CD8-positive, alpha-beta T cell (primary cell): ENCODE measurements at places on chromosomes 4 and X. TPM values are rescaled to one million over a fixed set of nuclear protein-coding genes. Genes with fewer than 3 reads are reported as not detected.

DNA sequence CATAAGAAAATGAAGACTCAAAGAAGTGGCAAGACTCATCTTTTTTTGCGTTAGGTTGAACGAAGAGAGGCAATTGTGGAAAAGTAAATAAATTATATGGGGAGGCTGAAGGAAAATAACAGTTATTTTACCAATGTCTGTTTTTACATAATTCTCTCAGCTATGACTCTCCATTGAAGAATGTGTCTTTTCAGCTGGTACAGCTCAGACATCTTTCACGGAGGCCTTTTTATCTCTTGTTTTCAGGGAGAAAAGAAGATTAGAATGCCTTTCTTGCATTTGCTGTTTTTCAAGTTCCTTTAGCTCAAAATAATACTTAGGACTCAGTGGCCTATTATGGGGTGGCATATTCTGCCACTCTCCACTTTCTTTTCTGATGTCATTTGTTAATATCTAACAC is 153.0 kb downstream of the ADAM29 start:
- DNase-seq = no peak

GRCh38 chr4:155673453-155673979 is 6.9 kb downstream of the GUCY1A1 start:
- DNase-seq = no peak

DNA sequence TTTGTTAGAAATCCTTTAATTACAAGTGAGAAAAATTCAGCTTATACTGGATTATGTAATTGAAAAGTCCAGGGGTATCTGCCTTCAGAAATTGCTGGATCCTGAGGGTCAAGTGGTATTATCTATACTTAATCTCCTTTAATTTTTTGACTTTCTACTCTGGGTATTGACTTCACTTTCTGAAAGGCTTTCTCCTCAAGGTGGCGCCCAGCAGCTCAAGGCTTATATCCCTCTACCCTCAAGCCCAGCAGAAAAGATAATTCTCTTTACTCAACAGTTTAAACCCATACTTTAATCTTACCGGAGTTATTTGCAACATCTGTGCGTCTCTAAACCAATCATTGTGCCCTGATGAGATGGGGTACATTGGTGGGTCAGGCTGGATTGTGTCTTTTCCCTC is 129.5 kb downstream of the LARP7 start:
- DNase-seq = no peak

DNA sequence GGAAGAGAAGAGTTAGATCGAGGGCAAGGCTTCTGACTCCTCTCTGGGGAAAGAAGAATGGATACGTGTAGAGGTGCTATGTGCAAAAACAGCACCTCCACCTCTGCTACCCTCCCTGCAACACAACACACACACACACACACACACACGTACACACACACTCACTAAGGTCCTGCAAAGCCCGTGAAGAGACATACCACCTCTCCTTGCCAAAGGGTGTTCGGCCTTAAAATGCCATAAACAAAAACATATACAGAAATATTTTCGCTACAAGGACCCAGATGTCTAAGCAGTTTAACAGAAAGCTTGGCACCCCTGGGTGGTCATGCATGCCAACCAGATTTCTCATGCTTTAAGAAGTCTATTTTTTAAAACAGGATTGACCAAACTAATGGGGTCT is 1.5 kb downstream of the TIFA start:
- no peak for DNase-seq

GRCh38 chrX:65741823-65742222 is 74.4 kb downstream of the MSN start:
- no peak for DNase-seq

DNA sequence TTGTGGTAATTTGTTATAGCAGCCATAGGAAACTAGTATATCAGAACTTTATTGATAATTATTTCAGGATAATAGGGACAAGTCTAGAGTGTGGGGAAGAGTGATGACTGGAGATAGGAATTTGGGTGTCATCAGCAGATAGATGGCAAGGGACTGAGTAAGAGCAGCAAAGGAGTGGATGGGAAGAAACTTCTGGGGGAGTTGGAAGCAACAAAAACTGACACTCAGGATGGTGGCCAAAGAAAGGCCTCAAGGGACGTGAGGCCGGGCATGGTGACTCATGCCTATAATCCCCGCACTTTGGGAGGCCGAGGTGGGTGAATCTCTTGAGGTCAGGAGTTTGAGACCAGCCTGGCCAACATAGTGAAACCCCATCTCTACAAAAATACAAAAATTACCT is 9.1 kb upstream of the SLC25A5 start:
- no peak for DNase-seq

GRCh38 chr4:19214591-19215186 is 1037.0 kb upstream of the SLIT2 start:
- no peak for DNase-seq

- DNase-seq = no peak
Measured at GRCh38 chr4:82380831-82381230, 7.0 kb upstream of the HNRNPD start.

DNA sequence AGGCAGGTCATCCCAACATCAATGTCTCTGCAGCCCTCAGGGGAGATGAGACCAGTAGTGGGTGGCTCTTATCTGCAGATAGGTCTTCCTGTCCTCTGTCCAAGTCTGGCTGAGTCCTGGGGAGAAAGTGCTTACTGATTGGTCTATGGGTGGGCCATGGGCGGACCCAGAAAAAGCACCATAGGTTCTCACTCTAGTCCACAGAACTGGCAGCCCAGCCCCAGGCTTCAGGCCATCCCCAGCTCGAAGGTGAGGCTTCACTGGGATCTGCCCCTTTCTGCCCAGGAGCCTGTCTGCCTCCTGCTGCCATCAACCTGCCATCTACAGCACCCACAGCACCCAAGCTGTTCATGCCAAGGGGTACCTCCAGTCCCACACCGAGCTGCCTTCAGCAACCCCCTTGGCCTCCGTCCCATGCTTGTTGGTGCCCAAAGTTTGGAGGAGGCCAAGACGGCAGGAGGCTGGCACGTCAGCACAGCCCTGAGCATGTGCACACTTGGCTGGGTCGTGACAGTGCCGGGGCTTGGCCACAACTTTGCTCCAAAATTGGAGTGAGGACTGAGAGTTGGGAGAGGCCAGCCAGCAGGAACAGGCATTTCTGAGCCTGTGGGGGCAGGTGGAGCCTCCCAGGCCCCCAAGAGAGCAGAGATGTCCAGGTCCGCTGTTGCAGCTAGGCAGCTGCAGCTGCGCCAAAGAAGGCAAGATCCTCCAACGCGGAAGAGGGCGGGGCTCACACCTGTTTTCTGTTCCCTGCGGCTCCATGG is 99.6 kb downstream of the IQCM start:
- DNase-seq = no peak

GRCh38 chr4:71113294-71113693 is 119.8 kb downstream of the DCK start:
- no peak for DNase-seq

DNA sequence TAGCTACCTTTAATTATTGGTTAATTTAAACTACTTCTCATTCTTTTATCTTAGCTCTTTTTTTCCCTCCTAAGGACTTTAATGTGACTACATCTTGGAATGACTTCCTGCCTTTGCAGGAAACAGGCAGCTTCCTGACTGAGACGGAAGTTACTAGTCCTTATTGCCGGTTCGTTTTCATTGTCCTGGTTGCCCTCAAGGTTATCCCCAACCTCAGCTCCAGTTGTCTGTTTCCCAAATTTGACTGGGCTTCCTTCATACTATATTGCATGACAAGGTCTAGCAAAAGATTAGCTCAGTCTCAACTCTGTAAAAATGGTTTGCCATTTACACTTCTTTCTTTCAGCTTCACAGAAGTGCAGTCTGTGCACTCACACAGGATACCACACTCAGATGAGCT is 109.9 kb upstream of the DDX53 start:
- DNase-seq = no peak

GRCh38 chr4:112140536-112140935 is 4.7 kb upstream of the FAM241A start:
- no peak for DNase-seq

DNA sequence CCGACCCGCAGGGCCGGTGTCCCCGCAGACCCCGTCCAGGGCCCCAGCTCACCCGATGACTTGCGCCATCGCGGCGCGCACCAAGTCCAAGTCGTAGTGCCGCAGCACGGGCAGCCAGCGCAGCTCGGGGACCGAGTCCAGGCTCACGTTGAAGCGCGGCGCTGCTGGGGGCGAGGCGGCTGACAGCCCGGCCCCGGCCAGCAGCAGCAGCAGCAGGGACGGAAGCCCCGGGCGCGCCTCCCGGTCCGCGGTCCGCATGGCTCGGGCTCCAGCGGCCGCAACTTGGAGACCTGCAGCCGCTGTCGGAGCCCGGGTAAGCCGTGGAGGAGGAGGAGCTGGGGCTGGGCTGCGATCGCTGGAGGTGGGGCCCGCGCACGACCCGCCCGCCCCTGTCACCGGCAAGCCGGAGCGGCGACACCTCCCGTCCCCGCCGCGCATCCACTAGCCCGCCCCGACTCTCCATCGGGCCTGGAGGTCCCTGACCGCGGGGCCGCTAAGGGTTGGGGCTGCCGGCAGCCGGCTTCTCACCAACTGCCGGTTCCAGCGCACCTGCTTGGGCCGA is at the start of gene NAAA:
TSS of gene NAAA (minus strand) at position 322 of the 562 bp plus-strand sequence. CDS start at position 258, 64 bp downstream.
- peak; percentile 64 for DNase-seq

DNA sequence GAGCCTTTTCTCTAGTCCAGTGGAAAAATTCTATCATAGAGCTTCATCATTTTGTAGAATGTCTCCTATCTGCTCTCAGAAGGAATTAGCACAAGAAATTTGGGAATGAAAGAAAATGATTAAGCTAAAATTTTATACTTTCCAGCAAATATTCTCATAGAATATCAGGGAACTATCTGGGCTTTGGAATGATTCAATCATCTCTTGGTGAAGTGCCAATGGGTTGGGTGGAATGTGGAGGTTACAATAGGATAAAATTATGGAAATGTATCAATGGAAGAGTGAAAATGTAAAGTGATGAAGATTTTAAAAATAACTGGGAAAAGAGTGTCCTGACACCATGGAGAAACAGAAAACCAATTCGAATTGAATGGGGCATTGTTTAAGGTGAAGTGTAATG is 119.0 kb upstream of the MID1 start:
- no peak for DNase-seq

DNA sequence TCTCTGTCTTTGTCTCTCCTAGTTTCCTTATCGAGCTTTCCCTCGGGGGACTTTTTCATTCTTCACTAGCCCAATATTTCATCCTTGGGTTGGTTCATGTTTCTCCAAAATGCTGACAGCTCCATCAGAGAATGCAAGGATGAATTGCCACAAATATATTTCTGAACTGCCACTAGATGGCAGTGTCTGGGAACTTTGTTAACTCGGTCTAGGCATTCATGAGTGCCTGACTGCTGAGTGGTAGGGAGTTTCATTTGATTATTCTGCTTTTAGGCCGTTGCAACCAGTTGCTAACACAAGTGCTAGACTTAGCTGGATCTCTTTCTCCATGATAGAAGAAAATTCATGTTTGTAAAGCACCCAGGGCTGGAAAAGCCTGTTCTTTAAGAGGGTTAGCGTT is 73.5 kb upstream of the RAP2C start:
- peak; percentile 65 for DNase-seq

- DNase-seq = no peak
Measured at GRCh38 chrX:10125248-10125615, 31.5 kb upstream of the CLCN4 start.

DNA sequence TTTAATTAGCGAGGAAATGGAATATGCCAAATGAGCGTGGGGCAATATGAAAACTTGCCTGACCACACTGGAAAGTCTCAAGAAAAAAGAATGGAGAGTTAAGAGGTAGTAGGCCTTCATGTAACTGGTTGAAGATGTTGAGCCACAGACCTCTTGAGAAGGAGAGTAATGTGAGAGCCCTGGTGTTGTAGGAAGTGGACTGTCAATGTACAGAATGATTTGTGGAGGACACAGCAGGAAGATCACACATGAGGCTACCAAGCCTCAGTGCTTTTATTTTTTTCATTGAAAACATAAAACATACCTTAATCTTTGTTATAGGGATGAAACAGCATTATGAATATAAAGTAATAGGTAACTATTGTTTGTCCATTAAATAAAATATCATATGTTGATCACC is 331.6 kb downstream of the UNC5C start:
- no peak for DNase-seq

DNA sequence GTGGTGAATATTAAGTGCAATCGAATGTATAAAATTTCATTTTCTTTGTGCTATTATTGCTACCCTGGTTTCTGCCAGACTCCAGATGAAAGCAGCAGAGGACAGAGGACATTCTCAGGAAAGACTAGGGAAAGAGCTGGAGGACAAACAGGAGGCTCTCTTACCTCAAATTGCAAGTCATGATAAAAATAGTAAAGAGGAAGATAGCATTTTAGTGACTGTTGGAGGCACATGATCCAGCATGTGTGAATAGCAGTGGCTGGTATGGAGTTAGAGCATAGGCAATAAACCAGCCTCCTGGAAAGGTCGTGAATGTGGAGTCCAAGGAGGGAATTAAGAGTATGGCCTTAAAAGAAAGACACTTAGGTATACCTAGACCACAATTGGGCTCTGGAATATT is 1040.0 kb downstream of the STPG2 start:
- DNase-seq = no peak

DNA sequence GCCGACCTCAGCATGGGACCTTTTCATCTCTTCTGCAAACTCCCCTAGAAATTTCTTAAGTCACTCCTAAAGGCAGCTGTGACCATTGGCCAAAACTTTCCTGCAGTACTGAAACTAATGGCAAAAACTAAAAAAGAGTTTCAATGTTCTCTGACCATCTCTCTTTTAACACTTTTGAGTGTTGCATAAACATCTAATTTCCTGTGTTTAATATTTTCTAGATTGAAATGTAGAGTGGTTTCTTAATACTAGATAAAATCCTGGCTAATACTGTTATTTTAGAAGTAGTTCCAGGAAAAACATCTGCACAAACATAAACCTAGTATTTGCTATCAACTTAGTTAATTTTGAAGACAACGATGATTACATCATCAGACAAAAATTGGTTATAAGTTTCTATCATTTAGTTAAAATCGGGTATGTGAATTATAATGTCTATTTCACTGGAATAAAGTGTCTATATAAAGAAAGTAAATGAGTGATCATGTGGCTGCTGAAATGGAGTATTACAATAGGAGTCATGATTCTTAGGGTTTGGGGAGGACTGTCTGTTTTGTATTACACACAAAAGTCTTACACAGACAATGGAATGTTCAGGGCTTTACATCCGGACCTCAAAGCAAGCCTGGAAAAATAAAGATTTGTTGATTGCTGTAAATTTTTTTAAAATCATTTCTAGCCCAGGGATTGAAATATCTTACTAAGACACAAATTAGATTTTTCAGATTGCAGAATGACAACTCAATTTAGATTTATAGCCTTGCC is 1323.4 kb downstream of the C4orf33 start:
- DNase-seq = no peak

- peak; percentile 27 for DNase-seq
Measured at GRCh38 chrX:134999469-134999868, 8.7 kb downstream of the SMIM10 start.

DNA sequence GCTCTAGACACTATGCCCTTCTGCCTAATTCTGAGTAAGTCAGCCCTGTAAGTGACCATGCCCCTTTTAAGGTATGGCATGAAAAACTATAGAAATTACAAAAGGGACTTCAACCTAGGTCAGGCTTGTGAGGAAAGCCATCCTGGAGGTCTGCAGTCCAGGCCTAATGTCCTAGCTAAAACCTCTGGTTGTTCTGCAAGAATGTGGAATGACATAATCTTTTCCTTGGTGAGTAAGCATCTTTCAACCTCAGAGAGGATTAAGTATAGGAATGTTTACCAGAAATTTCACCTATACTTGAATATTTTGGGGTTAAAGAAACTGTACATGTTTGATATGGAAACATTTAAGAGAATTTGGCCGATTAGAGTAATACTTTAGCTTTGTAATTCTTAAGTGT is 23.8 kb upstream of the HPSE start:
- no peak for DNase-seq

The DDX53 gene
- total RNA-seq = not detected

The BTK gene
- total RNA-seq = 1.3 TPM

The C4orf51 gene
- total RNA-seq = not detected

The TCEAL2 gene
- 0.68 TPM for total RNA-seq

The XAGE1A gene
- total RNA-seq = not detected

The HMX1 gene
- not detected for total RNA-seq

The LEF1 gene
- total RNA-seq = 335 TPM
